ENCODE measurements at places on chromosomes 12 and 14.

GRCh38 chr14:65044596-65044959 is 57.7 kb downstream of the MAX start:
- no peak for DNase-seq

DNA sequence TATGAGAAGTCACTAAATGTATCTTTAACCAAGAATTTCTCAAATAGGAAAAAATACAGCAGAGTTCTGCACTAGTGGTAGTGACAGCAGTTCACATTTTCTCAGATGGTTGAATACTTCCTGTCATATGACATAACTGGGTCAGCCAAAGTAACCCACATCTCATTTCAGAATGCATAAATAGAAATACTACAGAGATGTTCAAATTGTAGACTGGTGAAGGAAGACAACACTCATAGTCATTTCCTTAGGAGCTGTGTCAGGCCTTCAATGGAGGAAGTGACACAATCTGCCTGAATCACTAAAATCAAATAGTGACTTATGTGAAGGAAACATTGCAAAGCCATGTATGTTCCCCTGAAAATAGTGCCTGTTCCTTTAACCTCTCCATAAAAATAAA is 32.4 kb downstream of the FERMT2 start:
- DNase-seq = no peak

DNA sequence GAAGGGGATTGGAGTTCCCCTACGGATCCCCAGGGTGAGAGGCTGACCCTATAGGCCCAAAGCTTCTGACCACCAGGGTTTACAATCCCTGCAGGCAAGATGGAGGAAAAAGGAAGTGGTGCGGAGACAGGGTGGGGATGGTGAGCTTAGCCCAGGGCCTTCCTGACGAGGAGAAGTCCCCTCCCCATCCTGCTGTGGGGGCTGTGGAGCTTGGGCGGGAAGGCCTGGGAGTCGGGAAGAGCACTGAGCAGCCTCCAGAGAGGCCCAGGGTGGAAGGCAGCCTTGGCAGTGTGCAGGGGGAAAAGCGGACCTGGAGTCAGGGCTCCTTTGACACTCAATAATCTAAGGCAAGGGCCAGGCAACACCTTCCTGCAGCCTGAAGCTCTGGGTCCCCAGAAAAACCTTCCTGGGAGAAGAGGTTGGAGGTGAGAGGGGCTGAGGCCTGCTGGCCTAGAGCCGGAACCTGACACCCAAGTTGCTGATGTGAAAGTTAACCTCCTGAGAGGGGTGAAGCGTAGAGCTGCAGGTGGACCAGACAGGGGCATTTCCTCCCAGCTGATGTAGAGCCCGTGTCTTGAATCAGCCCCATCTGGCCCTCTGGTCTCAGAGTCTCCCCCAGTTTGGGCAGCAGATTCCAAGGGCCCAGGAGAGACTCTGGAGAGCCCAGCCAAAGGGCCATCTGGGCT is 6.0 kb downstream of the HDAC7 start:
- DNase-seq = no peak

DNA sequence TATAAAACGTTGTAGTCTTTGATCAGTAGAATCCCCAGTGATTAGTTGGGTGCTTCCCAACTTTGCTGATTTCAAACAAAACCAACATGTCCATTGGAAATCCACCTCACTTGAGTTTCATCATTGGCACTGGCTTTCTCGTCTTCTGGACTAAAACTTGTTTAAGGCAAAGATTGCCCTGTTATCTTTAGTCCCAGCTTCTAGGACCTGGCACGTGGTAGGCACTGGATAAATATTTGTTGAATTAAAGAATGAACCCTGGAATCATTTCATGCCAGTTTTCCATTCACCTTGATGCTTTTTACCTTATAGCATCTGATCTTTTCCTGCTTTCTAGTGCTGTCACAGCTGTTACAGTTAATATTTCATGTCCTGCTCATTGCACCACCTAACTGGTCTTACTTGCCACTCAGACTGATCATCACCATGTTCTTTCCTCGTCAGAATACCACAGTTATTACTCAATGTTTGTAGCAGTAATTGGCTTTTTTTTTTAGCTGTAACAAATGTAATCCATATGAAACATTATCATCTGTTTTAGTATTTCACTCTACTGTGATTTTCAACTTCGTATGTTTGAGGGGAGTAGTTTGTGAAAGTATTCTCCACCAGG is 7.3 kb upstream of the C12orf50 start:
- no peak for DNase-seq
